ENCODE measurements at places on chromosomes 4 and X. TPM values are rescaled to one million over a fixed set of nuclear protein-coding genes. Genes with fewer than 3 reads are reported as not detected.

DNA sequence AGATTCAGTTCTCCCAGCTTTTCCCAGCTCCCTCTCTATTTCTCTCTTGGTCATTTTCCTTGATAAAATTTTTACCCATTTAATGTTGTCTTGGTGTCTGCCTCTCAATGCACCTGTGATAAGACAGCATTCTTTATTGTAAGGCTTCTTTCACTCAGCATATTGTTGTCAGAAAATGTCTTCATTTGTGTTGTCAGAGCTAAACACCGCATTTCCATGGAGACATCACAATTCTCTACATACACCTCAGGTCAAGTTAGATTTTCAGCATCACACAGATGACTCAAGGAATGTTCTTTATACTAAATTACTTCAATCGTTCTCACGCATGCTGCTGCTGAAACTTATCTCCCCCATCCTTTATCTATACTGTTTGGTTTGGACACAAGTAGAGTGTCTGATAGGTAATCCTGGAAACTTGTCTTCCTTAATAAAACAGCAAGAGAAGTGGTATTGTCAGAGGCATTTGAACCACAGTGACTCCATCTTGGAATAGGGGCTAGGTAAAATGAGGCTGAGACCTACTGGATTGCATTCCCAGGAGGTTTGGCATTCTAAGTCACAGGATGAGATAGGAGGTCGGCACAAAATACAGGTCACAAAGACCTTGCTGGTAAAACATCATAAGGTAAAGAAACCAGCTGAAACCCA is 41.3 kb upstream of the EFHC2 start:
- no peak for DNase-seq

Gene FRYL
- 38.3 TPM for total RNA-seq

DNA sequence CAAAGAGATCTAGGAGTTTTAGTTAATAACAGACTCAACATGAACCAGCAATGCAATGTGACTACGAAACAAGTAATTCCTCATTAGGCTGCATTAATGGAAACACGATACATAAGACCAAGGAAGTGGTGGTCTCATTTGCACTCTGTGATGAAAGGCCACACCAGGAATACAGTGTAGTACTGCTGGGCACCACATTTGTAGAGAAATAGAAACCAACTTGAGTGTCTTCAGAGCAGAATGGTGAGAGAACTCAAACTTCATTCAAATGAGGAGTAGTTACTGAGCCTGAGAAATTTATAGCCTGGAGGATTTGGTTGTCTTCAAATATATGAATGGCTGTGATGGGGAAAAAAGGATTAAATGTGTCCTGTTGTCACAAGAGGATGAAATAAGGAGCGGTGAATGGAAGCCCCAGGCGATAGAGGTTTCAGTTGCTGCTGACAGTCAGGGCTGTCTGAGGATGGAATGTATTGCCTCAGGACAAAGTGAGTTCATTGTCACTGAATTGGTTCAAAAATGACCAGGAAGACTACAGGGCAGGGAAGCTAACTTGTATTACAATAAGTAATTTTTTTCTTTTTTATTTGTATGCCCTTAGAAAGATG is 50.9 kb downstream of the NFKB1 start:
- no peak for DNase-seq

- peak; percentile 32 for DNase-seq
Measured at GRCh38 chr4:47577779-47578553, 92.9 kb downstream of the ATP10D start.

Gene GAGE12E
- not detected for total RNA-seq

All from muscle of leg (tissue), 16 donors.